ENCODE measurements at places on chromosomes 4 and X.

GRCh38 chr4:79210636-79211049 is 115.2 kb downstream of the NAA11 start:
- DNase-seq, result no peak

- DNase-seq, result no peak
Observed at GRCh38 chr4:106618956-106619355, 250.4 kb upstream of the GIMD1 start.

- DNase-seq, result no peak
Observed at GRCh38 chr4:55122235-55122634, 3.2 kb downstream of the KDR start.

GRCh38 chr4:3413217-3413671 is 28.5 kb upstream of the HGFAC start:
- DNase-seq, result no peak

DNA sequence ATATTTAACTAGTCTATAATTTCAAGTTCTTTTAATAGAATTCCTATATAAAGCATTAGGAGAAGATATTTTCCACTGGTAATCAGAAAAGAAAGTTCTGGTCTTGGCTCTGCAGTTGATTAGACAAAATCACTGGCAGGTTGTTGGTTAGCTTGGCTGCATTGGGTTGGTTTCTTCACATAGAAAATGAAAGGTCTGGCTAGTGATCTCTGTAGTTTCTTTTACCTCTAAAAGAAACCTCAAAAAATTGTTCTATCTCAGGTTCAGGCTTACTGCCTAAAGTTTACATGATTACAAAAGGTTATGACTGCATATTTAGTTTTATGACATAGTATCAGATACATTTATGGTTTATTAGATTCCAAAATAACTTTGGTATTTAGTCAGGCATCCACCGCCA is 95.8 kb upstream of the NAP1L5 start:
- DNase-seq, result no peak

DNA sequence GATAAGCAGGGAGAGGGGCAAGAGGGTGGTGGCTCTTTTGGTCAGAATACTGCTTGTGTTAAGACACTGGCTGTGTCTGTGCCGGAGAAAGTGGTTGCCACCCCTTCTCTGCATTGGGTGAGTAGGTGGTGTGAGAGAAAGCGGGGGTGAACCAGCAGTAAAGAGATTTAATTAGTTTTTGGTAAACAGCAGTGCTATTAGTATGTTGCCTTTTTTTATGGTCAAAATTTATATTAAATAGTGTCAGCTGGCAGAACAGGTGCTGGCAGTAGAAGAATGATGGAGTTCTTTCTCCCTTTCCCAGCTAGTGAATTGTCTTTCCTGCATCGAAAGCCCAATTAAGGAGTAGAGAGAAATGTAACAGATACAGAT is 181.6 kb downstream of the LARP7 start:
- no peak for DNase-seq

- DNase-seq, result no peak
Observed at GRCh38 chr4:6924361-6924779, 14.7 kb downstream of the TBC1D14 start.

- DNase-seq, result no peak
Observed at GRCh38 chr4:620851-621261, 4.5 kb upstream of the PDE6B start.

GRCh38 chr4:70627620-70628019 is 924 bp upstream of the ENAM start:
- DNase-seq, result no peak

- DNase-seq, result no peak
Observed at GRCh38 chrX:13764281-13764680, 29.7 kb downstream of the OFD1 start.

- no peak for DNase-seq
Observed at GRCh38 chrX:129791336-129791735, 11.6 kb downstream of the SASH3 start.

- DNase-seq, result no peak
Observed at GRCh38 chr4:7367864-7368277, 66.9 kb downstream of the PSAPL1 start.

DNA sequence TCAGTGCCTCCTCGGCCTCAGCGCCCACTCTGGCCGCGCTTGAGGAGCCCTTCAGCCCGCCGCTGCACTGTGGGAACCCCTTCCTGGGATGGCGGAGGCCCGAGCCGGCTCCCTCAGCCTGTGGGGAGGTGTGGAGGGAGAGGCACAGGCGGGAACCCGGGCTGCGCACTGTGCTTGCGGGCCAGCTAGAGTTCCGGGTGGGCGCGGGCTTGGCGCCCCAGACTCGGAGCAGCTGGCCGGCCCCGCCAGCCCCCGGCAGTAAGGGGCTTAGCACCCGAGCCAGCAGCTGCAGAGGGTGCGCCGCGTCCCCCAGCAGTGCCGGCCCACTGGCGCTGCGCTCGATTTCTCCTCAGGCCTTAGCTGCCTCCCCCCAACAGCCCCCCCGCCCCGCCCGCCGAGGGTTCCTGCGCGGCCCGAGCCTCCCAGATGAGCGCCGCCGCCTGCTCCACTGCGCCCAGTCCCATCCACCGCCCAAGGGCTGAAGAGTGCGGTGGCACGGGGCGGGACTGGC is 1137.0 kb downstream of the PCDH18 start:
- no peak for DNase-seq

- DNase-seq, result no peak
Observed at GRCh38 chrX:140229191-140229590, 263.9 kb upstream of the CXorf66 start.

- no peak for DNase-seq
Observed at GRCh38 chr4:19187096-19187495, 1064.6 kb upstream of the SLIT2 start.
